ENCODE measurements at places on chromosomes 3 and 15.

- peak; percentile 42 for DNase-seq
Measured at GRCh38 chr15:83559310-83559966, 94.5 kb upstream of the ADAMTSL3 start.

DNA sequence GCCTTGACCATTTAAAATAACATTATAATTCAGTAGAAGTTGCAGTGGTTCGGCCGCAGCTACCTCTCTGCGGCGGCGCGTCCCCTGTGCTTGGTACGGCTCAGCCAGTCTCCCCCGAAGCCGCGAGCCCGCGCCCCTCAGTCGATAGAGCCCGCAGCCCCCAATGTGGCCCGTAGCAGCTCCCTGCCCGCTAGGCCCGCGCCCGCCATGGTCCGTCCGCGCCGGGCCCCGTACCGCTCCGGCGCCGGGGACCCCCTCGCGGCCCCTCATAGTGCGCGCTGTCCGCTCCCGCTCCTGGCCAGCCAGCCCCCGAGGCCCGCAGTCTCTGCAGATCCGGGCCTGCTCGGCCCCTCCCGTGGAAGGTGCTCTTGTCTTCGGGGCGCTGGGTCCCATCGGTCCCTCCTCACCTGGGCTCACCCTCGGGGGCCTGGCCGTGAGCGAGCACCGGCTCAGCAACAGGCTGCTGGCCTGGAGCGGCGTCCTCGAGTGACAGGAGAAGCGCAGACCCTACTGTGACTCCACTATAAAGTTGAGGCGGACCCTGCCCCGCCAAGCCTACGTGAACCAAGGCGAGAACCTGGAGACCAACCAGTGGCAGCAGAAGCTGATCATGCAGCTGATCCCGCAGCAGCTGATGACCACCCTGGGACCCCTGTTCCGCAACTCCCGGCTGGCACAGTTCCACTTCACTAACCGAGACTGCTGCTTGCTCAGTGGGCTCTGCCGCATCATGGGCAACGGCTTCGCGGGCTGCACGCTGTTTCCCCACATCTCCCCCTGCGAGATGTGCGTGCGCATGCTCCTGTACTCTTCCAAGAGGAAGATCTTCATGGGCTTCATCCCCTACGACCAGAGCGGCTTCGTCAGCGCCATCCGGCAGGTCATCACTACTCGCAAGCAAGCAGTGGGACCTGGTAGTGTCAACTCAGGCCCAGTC, 21.8 kb upstream of the GPR156 start:
- no peak for DNase-seq

DNA sequence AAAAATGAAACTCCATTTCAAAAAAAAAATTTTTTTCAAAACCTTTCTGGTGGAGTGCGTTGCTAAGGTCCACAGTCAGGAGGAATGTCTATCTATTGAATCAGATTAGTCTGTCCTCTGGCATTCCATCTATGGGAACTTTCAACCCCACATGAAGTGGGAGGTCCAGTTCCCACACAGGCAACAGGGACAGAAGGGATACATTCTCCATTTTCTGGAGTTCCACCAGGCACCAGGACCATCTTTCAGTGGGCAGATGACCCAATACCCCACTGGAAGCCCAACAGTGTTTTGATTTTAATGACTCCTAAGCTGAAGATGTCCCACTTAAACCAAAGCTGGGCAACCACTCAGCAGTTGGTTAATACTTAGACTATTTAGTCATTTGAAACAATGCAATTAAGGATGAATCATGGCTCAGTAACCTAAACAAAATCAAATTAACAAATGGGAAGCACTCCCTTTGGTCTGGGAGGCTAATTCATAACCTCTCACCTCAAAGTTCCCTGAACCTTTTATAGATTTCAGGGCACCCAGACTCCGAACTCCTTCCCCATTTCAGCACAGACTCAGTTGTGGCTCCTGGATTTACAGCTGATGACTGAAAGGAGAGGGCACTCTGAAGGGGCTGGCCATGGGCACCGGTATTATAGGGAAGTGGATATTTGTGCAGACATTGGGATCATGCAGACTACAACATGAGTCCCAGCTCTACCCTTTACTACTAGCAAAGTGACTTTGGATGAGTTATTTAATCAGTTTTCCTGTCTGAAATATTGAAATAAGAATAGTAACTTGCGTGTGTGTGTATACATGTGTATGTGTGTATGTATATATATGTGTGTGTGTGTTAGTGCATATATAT, 264.3 kb upstream of the LRTM1 start:
- peak; percentile 89 for DNase-seq

DNA sequence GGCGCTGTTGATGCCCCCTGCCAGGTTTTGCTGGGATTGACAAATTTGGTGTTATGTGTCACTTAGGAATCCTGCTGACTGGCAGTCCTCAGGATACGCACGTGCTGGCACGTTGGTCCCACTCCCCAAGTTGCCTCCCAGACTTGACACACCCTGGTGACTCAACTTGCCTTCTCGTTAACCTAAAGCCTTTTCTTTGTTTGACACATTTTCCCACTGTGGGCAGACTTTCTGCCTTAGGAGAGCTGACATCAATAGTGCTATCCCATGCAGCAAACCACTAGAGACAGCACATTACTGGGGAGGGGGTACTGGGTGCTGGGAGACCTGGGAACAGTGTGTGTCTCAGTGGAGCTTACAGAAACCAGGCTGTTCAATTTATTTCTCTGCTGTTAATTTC, 104.3 kb downstream of the OXNAD1 start:
- DNase-seq: no peak

- no peak for DNase-seq
Measured at GRCh38 chr3:197305854-197306253, 7.4 kb upstream of the DLG1 start.

- no peak for DNase-seq
Measured at GRCh38 chr3:113174801-113175485, 36.4 kb upstream of the BOC start.

DNA sequence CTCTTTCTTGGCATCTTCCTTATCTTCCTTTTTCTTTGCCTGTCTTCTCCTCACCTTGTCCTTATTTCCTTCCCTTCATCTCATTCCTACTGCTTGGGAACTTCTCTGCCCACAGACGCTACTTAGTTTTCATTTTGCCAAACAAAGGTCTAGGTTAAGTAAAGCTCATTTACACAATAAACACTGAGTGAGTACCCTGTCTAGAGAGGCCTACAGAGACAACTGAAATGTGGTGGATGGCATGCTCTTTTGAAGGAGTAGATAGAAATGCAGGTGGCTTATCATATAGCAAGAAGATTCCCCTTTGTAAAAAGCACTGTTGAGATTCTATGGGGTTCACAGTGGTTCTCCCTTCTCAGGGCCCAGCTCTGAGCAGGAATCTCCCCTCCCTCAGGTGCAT, 319.0 kb downstream of the CNTN3 start:
- no peak for DNase-seq

DNA sequence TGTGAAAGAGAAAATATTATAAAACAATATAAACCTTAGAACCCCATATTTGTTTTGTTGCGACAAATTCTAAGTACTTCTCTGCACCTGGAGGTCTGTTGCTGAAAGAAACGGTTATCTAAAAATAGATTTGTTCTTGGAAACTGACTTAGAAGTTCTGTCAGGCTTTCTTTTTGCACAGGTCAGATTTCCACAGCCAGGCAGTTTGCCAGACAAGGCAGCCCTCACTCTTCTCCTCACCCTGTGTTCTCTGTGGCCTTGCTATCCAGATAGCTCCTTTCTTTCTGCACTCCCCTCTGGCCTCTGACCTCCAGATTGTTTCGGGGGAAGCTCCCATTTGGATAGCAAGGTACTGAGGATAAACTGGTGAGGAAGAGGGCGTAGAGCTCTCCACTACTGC, 413.3 kb upstream of the ONECUT1 start:
- no peak for DNase-seq

All from fibroblast of skin of left biceps (primary cell).